ENCODE measurements at places on chromosomes 16 and 17.

DNA sequence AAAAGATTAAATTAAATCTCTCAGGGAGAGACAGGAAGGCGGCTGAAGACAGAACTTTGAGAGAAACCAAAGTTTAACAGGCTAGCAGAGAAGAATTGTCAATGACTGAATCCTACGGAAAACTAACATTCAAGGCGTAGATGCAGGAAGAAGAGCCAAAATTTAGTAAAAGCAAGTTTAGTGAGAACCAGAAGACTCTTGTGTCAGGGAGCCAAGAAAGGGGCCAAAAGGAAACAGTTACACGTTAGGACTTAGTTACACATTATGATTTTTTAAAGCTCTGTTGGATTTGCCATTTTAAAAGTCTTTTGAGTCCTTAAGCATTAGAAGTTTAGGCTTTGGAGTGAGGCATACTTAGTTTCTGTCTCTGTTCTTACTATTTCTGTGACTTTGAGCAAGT lies 164.6 kb downstream of the CHD9 start:
- no peak for DNase-seq

DNA sequence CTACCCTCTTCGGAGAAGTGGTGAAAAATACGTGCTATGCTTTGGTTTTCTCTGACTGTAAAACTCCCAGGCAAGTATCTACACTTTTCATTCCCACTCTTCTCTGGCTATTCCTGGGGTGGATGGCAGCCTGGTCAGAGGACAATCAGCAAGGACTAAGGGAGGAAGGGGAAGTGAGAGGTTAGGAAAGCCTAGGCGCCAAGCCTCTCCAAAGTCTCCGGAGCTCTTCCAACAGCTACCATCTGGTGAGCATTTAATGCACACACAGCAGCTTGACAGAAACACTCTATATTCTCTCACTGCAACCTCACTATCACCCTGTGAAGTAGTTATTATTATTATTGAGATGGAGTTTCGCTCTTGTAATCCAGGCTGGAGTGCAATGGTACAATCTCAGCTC lies 65.1 kb downstream of the WSCD1 start:
- DNase-seq, result no peak

DNA sequence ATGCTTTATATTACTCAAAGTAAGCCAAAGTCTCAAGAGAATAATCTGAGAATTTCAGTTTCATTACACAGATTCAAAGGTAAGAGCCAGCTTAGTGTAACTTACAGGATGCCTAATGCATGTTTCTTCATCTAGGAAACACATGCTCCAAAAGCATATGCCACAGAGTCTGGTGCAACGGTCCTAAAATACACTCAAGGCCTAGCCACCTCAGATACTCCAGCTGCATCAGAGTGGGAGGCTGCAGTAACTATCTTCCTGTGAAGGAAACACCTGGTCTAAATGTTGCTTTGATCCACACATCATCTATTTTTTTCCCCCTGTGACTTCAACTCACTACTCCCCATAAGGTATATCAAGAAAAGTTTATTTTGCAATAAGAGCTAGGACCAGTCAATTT lies 51.6 kb upstream of the CORO6 start:
- DNase-seq, result no peak

- no peak for DNase-seq
Measured at GRCh38 chr17:17741349-17742023, 60.2 kb downstream of the RAI1 start.

DNA sequence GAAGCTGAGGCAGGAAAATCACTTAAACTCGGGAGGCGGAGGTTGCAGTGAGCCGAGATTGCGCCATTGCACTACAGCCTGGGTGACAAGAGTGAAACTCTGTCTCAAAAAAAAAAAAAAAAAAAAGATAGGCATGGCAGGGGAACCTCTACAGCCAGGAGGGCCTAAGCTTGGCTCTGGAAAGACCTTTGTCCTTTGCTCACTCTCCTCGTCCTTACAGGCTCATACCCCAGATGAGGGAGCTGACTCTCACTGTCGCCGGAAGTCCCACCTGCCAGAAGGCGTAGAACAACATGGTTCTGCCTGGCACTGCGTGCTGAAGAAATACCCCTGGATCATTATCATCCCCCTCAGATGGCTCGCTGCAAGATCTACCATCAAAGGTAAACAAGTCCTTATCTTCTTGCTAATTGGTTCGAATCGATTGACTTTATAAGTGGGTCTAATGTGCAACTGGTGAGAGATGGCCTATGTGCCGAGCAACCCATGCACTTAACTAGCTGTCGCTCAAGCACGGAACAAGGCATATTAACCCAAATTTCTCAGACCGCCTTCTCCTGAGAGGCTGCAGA lies 29.7 kb downstream of the RTN4RL1 start:
- no peak for DNase-seq

Data from amniotic stem cell (primary cell).